ENCODE measurements at places on chromosomes 2 and 18. TPM values are rescaled to one million over a fixed set of nuclear protein-coding genes. Genes with fewer than 3 reads are reported as not detected.

DNA sequence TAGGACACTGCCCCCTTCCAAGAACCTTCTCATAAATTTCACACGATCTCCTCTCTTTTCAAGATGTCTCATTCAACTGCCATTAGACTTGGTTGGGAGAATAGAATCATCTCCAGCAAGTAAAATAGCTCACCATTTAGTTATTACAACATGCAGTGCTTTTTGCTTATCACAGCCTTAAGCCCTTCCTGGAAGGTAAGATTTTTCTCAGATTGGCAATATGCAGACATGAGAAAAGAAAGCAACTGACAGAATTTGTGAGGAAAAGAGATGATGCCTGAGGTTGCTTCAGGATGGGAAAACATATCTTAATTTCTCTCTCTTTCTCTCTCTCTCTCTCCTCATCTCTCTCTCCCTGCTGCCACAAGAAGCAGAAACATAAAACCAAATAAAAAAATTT lies 855.1 kb upstream of the ACVR2A start:
- no peak for DNase-seq
- no peaks in the 10 kb centered on the region for H3K36me3 ChIP-seq
- no peak overlapping the region for H3K4me3 ChIP-seq
- H3K27ac ChIP-seq, result peak overlapping the region; percentile 21
- H3K27me3 ChIP-seq, result no peaks in the 10 kb centered on the region
- H3K4me1 ChIP-seq, result peaks cover 32% of the 10 kb centered on the region

DNA sequence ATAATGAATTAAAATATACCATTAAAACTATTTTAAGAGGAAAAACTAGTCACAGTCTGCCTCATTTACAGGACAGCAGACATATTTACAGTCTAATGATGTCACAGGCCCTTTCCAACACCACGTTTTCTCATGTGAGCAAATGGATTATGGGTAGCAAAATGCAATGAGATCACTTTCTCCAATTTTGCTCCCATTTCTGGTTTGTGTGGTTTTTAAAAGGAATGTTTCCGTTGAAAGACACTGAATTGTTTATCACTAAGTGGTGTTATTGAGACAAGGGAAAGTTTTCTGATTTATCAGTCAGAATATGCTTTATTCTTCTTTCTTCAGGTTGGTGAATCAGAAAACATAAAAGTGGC lies 11.4 kb upstream of the NR4A2 start:
- H3K4me3 ChIP-seq, result no peak overlapping the region
- no peak overlapping the region for H3K27ac ChIP-seq
- no peaks in the 10 kb centered on the region for H3K27me3 ChIP-seq
- H3K36me3 ChIP-seq, result peaks cover 5% of the 10 kb centered on the region
- peaks cover 19% of the 10 kb centered on the region for H3K4me1 ChIP-seq

DNA sequence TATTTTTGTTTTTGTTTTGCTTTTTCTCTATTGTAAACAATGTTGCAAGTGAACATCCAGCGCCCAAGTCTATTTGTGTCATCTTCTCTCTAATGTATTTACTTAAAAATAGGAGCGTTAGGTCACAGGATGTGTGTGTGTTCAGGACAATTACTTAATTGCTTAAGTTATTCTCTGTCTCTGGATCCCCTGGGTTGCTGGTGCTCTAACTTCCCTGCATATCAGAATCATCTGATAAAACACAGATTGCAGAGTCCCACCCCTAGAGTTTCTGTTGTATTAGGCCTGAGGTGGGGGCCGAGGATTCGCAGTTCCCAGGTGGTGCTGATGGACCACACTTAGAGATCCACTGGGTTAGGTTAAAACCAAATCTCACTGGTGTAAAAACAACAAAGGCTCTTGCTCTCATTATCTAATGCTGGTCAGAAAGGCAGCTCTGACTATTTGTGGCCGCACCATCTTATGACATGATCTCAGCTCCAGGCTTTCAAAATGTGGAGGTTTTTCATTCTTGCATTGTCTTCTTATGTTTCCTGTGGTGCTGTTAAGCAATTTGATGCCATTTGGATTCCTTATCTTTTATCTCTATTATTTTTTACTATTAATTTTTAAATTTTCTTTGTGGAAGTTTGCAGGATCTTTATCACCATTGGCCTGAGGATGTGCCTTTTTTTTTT lies 87.7 kb downstream of the CLIP4 start:
- DNase-seq, result no peak
- no peak overlapping the region for H3K27ac ChIP-seq
- peaks cover 31% of the 10 kb centered on the region for H3K36me3 ChIP-seq
- H3K4me3 ChIP-seq, result no peak overlapping the region

- H3K27ac ChIP-seq, result no peak overlapping the region
- no peaks in the 10 kb centered on the region for H3K36me3 ChIP-seq
- H3K4me1 ChIP-seq, result peaks cover 7% of the 10 kb centered on the region
- no peak for DNase-seq
- no peak overlapping the region for H3K4me3 ChIP-seq
These were observed 86.7 kb upstream of the B3GNT7 start for GRCh38 chr2:231308631-231309428.

DNA sequence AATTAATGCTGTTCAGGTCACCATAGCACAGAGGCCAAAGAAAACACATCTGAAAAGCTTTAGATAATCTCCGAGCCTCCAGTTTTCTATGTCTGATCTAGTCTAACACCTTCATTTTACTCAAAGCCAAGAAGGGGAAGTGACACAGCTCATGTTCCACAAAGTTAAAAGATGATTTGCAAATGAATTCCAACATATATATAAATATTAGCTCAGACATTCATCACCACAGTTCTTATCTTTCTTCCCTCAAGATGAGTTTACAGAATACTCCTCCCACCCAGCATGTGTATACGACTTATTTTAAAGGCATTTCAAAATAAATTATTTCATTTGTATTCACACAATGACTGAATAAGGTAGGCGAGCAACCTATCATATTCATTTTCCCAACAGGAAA lies 82.4 kb downstream of the AAK1 start:
- no peak overlapping the region for H3K27ac ChIP-seq
- H3K4me3 ChIP-seq, result no peak overlapping the region
- peaks cover 6% of the 10 kb centered on the region for H3K4me1 ChIP-seq
- H3K27me3 ChIP-seq, result no peaks in the 10 kb centered on the region
- no peak for DNase-seq

DNA sequence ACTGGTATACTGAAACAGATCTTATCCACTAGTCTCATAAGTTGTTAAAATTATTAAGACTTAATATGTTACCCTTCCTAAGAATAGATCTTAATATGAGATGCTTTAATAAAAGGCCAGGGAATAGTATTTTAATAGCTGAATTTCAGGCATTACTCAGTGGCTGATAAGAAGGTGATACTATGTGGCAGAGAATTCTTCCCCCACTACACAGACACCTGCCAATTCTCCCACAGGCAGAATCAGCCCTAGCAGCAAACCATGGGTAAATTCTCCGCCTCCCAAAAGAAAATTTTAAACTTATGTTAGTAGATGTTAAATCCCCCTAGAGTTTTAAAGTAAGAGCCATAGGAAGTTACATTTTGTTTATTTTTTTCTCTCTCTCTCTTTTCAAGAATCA lies 888.8 kb downstream of the LRP1B start:
- no peaks in the 10 kb centered on the region for H3K4me1 ChIP-seq
- no peak overlapping the region for H3K27ac ChIP-seq
- no peak overlapping the region for H3K4me3 ChIP-seq
- peaks cover 15% of the 10 kb centered on the region for H3K27me3 ChIP-seq

- H3K27me3 ChIP-seq, result no peaks in the 10 kb centered on the region
- peaks cover 59% of the 10 kb centered on the region for H3K4me1 ChIP-seq
- H3K4me3 ChIP-seq, result peak overlapping the region; percentile 54
- H3K27ac ChIP-seq, result peak overlapping the region; percentile 55
- peak; percentile 93 for DNase-seq
These were observed 42.7 kb downstream of the SH3RF3 start for GRCh38 chr2:109171444-109172334.

DNA sequence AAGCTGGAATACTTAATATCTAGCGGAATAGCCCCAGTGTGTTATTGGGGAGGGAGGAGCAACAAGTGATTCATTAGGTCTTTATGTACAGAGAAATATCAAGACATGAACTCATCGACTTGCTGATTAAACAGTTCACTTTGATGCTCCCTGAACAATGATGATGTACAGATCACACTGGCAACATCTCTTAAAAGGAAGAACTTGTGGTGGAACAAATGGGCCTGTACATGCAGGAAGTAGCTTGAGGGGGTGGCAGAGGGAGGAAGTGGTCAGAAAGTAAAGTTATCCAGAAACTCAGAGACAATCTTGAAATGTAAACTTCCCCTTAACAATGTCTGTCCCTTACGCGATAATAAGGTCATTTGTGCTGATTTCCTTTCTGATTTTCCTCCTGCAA lies 90.5 kb downstream of the NXPH2 start:
- H3K4me1 ChIP-seq, result no peaks in the 10 kb centered on the region
- H3K36me3 ChIP-seq, result no peaks in the 10 kb centered on the region
- H3K27ac ChIP-seq, result no peak overlapping the region
- H3K27me3 ChIP-seq, result no peaks in the 10 kb centered on the region

GRCh38 chr18:50218432-50219197 lies 23.7 kb upstream of the MYO5B start:
- H3K4me3 ChIP-seq, result no peak overlapping the region
- H3K36me3 ChIP-seq, result no peaks in the 10 kb centered on the region
- no peak overlapping the region for H3K27ac ChIP-seq
- DNase-seq, result peak; percentile 53

The EVA1A gene
- 7.6 TPM for total RNA-seq

The ASPRV1 gene
- 0.23 TPM for total RNA-seq

The KCNF1 gene
- not detected for total RNA-seq

The NXPH2 gene
- total RNA-seq, result not detected

The CEP76 gene
- total RNA-seq, result 4.9 TPM

The KCNE4 gene
- not detected for total RNA-seq

Measured in MCF 10A (cell line).